Kidney (tissue), 22 donors: ENCODE measurements at places on chromosomes 13 and 19. TPM values are rescaled to one million over a fixed set of nuclear protein-coding genes. Genes with fewer than 3 reads are reported as not detected.

DNA sequence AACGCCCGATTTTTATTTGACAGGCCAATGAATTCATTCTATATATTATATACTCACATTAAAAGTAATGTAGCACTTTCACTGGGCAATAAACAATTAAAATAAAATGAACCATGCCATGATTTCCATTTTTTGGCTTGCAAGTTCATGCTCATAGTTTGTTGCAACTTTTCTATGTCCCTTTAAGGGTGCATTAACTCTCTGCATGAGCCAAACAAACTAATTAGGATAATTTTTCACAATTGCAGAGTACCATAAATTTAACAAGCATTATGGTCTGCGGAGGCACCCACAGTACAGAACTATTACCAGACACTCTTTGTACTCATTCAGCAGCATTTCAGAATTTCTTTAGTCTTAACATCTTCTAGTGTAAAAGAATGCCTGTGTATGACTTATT, 1.4 kb downstream of the LHFPL6 start:
- no peak for DNase-seq

DNA sequence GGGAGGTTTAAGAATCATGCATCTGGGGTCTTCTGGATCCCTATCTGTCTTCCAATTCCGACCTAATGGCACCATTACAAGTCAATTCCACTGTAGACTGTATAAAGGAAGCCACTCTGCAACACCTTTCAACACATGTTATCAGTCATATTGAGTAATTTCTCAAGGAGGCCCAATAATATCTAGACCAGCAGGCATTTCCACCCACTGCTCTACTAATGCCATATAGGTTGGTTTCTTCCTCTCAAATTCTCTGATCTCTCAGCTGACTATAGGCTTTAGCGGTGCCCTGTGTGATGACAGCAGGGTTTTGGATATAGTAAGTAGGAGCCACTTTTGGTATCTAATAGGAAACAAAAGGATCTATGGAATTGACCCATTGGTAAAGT, 12.4 kb upstream of the ITM2B start:
- DNase-seq = no peak

Gene NECTIN2
- total RNA-seq = 110 TPM

- DNase-seq = no peak
Measured at GRCh38 chr19:49408816-49409440, 14.3 kb downstream of the PTH2 start.

GRCh38 chr13:41614671-41615527, 157.5 kb downstream of the RGCC start:
- DNase-seq = no peak

Gene KIR3DL1
- 0.25 TPM for total RNA-seq

Gene OR4F17
- 0.35 TPM for total RNA-seq

Gene KCNC3
- 31.0 TPM for total RNA-seq

DNA sequence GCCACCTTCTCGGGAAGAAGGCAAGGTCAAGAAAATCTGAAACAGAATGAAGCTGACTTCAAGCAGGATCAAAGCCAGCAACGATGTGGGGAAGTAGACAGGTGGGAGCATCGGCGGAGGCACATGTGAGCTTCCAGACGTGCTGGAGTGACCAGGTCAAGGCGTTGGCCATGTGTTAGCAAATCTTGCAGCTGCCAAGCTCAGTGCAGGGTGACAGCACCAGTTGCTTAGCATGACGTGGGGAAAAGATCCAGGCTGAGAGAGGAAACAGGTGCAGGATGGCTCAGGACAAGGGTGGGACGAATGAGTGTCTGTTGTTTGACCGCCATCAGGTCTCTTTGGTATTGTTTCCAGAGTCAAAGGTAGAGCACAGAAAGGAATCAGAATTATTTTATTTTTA, 92.3 kb downstream of the TNFSF13B start:
- no peak for DNase-seq

GRCh38 chr19:6535558-6536137, 4.8 kb downstream of the TNFSF9 start:
- no peak for DNase-seq

GRCh38 chr13:47351798-47352197, 454.9 kb upstream of the HTR2A start:
- no peak for DNase-seq

GRCh38 chr19:574658-575526, 2.5 kb downstream of the BSG start:
- DNase-seq = peak; percentile 72

Gene BSG
- total RNA-seq = 554 TPM

DNA sequence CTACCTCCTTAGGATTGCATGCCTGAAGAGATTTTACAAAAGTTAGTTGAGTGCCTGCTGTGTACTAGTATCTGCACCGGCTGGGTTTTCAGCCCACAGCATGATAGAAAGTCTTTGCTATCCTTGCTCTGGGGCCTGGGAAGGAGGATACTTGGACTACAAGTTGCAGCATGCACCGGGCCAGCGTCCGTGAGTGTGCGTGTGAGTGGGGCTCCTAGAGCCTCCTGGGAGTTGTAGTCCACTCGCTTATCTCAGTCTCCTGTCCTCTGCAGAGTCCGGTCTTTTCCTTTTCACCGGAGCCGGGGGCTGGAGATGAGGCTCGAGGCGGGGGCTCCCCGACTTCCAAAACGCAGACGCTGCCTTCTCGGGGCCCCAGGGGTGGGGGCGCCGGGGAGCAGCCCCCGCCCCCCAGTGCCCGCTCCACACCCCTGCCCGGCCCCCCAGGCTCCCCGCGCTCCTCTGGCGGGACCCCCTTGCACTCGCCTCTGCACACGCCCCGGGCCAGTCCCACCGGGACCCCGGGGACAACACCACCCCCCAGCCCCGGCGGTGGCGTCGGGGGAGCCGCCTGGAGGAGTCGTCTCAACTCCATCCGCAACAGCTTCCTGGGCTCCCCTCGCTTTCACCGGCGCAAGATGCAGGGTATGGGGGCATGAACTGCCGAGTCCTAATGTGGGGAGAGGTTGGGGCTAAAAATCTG, 20.6 kb downstream of the BRSK1 start:
- peak; percentile 50 for DNase-seq

Gene BEST2
- total RNA-seq = not detected

DNA sequence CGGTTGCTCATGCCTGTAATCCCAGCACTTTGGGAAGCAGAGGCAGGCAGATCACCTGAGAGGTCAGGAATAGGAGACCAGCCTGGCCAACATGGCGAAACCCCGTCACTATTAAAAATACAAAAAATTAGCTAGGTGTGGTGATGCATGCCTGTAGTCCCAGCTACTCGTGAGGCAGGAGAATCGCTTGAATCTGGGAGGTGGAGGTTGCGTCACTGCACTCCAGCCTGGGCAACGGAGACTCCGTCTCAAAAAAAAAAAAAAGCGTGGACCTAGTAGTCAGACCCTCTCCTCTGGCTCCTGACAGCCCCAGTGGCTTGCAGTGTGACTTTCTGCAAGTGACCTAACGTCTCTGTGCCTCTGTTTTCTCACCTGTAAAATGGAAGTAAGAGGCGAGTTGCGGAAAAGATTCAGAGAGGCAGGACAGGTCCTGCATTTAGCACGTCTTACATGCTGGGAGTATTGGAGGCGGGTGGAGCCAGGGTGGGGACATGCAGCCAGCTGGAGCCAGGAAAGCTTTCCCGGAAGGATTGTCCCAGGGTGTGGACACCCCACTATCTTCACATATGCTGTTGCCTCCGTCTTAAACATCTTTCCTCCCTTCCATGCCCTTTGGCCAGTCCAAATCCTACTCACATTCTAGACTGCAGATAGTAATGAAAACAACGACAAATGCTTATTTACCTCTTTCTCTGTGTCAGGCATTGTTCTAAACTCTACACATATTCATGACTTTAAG, 2.9 kb downstream of the TUBB4A start:
- DNase-seq = no peak

Gene C19orf81
- total RNA-seq = 3.0 TPM

DNA sequence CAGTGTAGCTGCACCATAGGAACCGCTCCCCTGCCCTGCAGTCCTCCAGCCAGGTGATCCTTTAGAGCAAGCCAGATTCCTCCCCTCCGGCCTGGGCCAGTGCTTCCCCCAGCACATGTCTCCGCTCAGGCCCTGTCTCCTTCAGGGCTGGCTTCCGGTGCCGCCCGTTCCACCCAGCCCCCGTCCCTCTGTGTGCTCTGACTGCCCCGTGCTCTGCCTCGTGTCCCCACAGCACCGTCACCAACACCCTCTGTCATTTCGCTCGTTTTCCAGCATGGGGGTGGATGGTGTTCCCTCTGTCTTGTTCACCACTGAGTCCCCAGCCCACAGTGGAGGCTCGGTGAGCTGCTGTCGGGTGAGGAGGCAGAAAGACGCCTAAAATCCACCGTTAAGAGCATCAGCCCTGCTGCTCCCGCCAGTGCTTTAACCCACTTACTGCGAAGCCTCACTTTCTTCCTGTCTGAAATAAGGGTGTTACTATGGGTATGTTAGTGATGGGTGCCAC, 54.5 kb downstream of the TSSK6 start:
- DNase-seq = peak; percentile 89

GRCh38 chr13:35884211-35884760, 246.9 kb downstream of the DCLK1 start:
- DNase-seq = no peak

Gene KLK2
- total RNA-seq = not detected

GRCh38 chr19:55088543-55089341, 13.1 kb downstream of the EPS8L1 start:
- DNase-seq = peak; percentile 83

Gene DIAPH3
- total RNA-seq = 2.0 TPM

Gene FAM98C
- total RNA-seq = 22.3 TPM

DNA sequence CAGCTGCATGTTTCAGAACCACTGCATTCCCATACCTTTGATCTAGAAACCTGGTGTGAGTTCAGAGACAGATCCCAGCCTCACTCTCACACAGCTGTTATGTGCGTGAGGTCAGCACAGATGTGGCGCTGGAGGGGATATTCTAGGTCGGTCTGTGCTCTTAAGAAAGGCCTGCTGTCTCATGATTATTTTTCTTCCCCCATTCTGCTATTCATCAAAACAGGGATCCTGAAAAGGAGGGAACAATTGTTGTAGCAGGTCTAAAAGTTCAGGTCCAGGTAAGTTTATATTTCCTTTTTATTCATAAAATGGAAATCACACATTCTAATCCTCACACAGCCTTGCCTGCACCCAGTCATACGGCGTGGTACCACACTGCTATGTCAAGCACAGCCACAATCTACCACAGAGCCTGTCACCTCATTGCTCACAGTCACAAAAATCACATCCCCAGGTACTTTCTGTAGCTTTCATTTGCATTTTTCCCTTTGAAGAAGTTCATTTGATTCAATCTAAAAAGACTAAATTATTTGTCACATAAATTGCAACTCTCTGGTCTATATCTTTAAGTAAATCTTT, 867 bp downstream of the ZNF546 start:
- DNase-seq = no peak

GRCh38 chr19:2633693-2634075, 68.8 kb downstream of the GNG7 start:
- DNase-seq = no peak

- DNase-seq = no peak
Measured at GRCh38 chr13:99087954-99088491, 110.2 kb upstream of the DOCK9 start.

DNA sequence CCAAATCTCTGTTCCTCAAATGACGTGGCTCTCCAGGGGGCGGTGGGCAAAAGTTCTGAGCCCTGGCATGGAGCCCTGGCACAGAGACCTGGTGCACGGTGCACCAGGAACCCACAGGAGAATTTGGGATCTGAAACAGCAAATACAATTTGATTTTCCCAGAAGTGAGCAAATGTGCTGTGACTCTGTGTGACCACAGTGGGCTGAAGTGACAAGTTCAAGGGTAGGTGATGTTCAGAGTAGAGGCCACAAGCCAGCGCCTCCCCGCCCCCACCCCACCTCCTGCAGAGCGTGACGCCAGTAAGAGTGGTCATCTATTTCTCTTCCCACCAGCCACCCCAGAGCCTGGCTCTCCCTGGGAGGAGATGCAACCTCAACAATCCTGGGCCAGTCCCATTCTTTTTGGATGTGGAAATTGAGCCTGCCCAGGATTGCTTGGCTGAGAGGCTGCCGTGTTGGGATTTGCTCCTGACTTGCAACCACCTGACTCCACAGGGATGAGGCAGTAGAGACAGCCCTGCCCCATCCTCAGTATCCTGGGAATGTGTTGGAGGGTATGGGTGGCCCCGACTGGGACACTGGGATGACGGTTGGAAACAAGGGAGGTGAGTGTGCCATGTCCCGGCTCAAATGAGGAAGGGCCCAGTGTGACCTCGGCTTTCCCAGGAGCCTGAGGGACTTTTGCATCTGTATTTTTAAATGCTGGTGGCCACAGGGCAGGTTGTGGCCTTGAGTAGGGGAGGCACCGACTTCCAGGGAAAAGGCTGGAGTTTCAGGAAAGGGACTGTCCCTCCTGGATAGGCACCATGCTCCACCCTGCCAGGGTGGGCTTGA, 11.1 kb upstream of the BCL3 start:
- no peak for DNase-seq

DNA sequence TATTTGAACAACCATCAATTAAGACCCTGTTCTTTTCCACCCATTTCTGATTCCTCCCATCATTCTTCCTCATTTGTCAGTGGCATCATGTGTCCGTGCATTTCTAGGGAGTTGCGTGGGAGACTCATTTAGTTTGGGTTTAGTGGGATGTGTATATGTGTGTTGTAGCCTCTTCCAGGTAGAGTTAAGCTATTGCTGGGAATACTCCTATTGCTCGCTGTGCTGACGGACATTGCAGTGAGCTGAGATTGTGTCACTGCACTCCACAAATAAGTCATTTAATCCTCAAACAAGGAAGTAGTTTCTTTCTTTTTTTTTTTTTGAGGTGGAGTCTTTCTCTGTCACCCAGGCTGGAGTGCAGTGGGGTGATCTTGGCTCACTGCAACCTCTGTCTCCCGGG, 42.2 kb upstream of the RCBTB2 start:
- DNase-seq = no peak

Gene ARHGAP33
- total RNA-seq = 18.5 TPM

Gene ACP5
- total RNA-seq = 13.8 TPM

DNA sequence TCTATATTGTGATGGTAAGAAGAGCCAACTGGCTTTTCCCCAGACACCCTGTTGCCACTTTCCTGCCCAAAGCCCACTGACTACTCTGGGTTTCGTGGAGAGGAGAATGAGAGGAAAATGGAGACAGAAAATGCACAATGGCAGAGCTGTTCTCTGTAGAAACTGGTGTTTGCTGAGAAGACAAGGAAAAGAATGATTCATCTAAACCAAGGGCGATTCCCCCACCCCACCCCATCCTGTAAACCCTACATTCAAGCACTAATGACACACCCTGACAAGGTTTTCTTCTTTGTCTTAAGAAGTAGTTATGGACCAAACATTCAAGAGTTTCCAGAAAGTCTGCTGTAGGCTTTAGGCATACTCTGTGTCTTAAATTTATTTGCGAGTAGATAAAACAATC, 68.8 kb downstream of the DOCK9 start:
- no peak for DNase-seq

- DNase-seq = no peak
Measured at GRCh38 chr19:54155694-54156093, 3.8 kb downstream of the LENG1 start.

Gene IGLON5
- not detected for total RNA-seq

Gene PCDH20
- total RNA-seq = 3.0 TPM

DNA sequence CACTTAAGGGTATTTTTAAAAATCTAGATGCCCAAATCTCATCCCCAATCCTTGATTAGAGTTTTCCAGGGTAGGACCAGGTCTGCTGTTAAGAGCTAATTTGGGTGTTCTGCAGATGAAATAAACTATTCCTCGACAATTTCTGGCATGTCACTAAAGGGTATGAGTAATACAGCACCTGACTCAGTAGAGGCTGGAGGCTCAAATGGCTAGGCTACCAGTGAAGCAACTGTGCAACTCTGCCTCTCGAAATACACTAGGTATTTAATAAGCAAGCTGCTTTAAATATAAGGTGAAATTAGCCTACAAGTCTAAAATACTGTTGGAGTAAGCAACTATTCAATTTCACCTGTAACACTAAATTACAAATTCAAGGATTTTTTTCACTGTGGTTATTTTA, 1.5 kb downstream of the RNF6 start:
- peak; percentile 4 for DNase-seq
